SJCRH30 (cell line): ENCODE measurements at places on chromosomes 13 and 19. TPM values are rescaled to one million over a fixed set of nuclear protein-coding genes. Genes with fewer than 3 reads are reported as not detected.

DNA sequence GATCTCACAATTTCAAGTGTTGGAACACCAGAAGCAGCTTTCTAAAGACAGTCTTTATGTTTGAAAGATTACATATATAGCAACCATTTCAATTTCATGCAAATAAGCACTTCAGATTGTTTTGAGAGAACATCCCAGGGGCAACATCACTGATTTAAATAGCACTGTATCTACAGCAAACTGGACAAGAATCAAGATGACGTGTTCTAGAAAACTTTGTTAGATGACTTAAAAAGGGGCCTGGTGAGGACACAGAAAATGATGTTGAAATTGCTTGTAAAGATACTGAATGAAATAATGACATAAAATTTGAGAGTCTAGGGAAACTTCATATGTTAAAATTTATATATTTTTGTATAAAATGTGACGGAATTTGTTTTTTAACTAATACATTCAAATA, 277.1 kb downstream of the KLF12 start:
- H3K4me3 ChIP-seq = no peak overlapping the region
- H3K4me1 ChIP-seq = no peaks in the 10 kb centered on the region
- no peak overlapping the region for H3K27ac ChIP-seq
- DNase-seq = no peak

CEACAM4 gene
- not detected in 2 replicates for total RNA-seq

PRTN3 gene
- not detected in 2 replicates for total RNA-seq

- H3K27ac ChIP-seq = no peak overlapping the region
- H3K27me3 ChIP-seq = no peaks in the 10 kb centered on the region
- H3K4me1 ChIP-seq = no peaks in the 10 kb centered on the region
- no peak overlapping the region for H3K4me3 ChIP-seq
- DNase-seq = no peak
Measured at GRCh38 chr13:98419786-98420553, 156.9 kb downstream of the STK24 start.

PCDH9 gene
- 4.2 and 5.6 TPM in 2 replicates for total RNA-seq

- H3K27ac ChIP-seq = no peak overlapping the region
- no peaks in the 10 kb centered on the region for H3K4me1 ChIP-seq
- H3K36me3 ChIP-seq = no peaks in the 10 kb centered on the region; the same call in 1 of the 2 replicates
- peak; percentile 63 for DNase-seq
- H3K4me3 ChIP-seq = no peak overlapping the region
- no peaks in the 10 kb centered on the region for H3K27me3 ChIP-seq
Measured at GRCh38 chr13:43085545-43085944, 62.2 kb downstream of the DNAJC15 start.

DAND5 gene
- total RNA-seq = not detected in 2 replicates

- peak; percentile 96 for DNase-seq
- no peaks in the 10 kb centered on the region; the same call in none of the 2 replicates for H3K4me1 ChIP-seq
- peak within 1 kb of the TSS; percentile 83 for H3K4me3 ChIP-seq
- H3K27me3 ChIP-seq = no peaks in the 10 kb centered on the region
Measured at GRCh38 chr13:39037880-39038568, at the start of the genes NHLRC3 and PROSER1. TSS of gene NHLRC3 (plus strand) at chr13:39038456. CDS start at chr13:39038640, 184 bp downstream. TSS of gene PROSER1 (minus strand) at chr13:39038089. CDS start at chr13:39037242, 847 bp downstream.

SERTM1 gene
- 0.12 TPM in 1 of 2 replicates, not detected in the other for total RNA-seq

DNA sequence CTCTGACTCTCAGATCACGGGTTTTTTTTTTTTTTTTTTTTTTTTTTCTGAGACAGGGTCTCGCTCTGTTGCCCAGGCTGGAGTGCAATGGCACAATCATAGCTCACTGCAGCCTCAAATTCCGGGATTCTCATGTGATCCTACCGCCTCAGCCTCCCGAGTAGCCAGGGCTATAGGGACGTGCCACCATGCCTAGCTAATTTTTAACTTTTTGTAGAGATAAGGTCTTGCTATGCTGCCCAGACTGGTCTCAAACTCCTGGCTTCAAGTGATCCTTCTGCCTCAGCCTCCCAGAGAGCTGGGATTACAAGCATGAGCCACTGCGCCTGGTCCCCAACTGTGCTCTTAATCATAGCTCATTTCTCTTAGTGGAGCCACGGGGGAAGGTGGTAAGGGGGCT, 4.6 kb upstream of the GRAMD1A start:
- H3K27me3 ChIP-seq = no peaks in the 10 kb centered on the region
- no peak for DNase-seq
- H3K27ac ChIP-seq = no peak overlapping the region
- H3K36me3 ChIP-seq = no peaks in the 10 kb centered on the region
- no peak overlapping the region for H3K4me3 ChIP-seq

DNA sequence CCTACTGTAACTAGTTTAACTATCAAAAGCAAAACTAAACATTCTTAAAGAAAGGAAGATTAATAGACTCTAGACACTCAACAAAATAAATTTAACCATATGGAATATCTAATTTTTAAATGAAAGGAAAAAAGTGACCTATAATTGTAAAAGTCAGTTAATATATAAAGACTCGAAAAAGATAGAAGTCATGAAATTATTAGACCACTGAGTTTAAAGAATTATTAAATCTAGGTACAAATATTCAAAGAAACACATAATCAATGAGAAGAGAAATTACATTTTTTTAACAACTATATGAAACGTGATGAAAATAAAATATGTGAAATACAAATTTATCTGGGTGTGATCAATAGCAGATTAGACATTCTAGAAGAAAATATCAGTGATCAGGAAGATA, 706.8 kb upstream of the PCDH20 start:
- no peaks in the 10 kb centered on the region for H3K27me3 ChIP-seq
- H3K4me3 ChIP-seq = no peak overlapping the region
- H3K4me1 ChIP-seq = peaks cover 7% of the 10 kb centered on the region
- H3K27ac ChIP-seq = no peak overlapping the region

DNA sequence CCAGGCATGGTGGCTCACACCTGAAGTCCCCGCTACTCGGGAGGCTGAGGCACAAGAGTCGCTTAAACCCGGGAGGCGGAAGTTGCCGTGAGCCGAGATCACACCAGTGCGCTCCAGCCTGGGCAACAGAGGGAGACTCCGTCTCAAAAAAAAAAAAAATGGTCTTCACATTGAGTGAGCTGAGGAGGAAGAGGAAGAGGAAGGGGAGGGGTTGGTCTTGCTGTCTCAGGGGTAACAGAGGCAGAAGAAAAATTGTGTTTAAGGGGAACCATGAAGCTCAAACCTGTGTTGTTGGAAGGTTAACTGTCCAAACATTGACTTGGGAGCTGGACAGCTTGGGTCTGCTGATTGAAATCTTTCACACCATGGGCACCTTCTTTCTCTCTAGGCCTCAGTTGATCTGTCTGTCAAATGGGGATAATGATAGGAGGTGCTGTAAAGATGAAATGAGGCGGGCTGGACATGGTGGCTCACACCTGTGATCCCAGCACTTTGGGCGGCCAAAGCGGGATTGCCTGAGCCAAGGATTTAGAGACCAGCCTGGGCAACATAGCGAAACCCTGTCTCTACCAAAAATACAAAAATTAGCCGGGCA, 9.8 kb upstream of the SLC44A2 start:
- H3K36me3 ChIP-seq = no peaks in the 10 kb centered on the region
- H3K4me1 ChIP-seq = no peaks in the 10 kb centered on the region; the same call in 1 of the 2 replicates
- H3K27me3 ChIP-seq = no peaks in the 10 kb centered on the region
- DNase-seq = no peak

PSPC1 gene
- total RNA-seq = 82.5 and 85.2 TPM in 2 replicates

GRCh38 chr13:29260684-29261083, 334.8 kb downstream of the SLC7A1 start:
- no peak for DNase-seq
- H3K27ac ChIP-seq = no peak overlapping the region
- no peak overlapping the region for H3K4me3 ChIP-seq
- no peaks in the 10 kb centered on the region; the same call in 1 of the 2 replicates for H3K27me3 ChIP-seq
- no peaks in the 10 kb centered on the region for H3K36me3 ChIP-seq

ZNF823 gene
- total RNA-seq = 8.7 and 10.5 TPM in 2 replicates

DNA sequence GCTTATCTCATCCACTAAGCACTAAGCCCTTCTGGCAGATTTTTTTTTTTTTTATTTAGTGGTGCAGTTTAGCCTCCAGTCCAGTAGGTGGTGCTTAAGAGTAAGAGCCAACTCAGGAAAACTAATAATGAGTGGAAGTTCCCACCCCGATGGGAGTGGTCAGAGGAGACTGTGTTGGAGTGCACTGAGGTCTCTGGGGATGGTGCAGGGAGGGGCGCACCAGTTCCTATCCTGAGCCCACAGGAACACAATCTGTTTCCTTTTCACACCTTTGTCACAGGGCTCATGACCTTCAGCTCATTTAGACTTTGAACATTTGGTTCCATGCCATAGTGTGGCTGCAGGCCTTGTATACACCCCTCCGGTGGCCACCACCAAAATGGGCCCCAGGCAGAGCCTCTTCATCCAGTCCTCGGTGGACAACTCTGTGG, 367.4 kb downstream of the SPRY2 start:
- H3K4me3 ChIP-seq = no peak overlapping the region
- no peak overlapping the region for H3K27ac ChIP-seq
- H3K36me3 ChIP-seq = no peaks in the 10 kb centered on the region
- no peaks in the 10 kb centered on the region for H3K27me3 ChIP-seq
- DNase-seq = peak; percentile 44

- no peak overlapping the region for H3K27ac ChIP-seq
- no peak for DNase-seq
- no peaks in the 10 kb centered on the region for H3K4me1 ChIP-seq
- H3K4me3 ChIP-seq = no peak overlapping the region
- H3K27me3 ChIP-seq = no peaks in the 10 kb centered on the region
- H3K36me3 ChIP-seq = no peaks in the 10 kb centered on the region
Measured at GRCh38 chr13:51906581-51906980, 44.8 kb downstream of the CCDC70 start.

GAS6 gene
- 0.10 and 0.14 TPM in 2 replicates for total RNA-seq

GRCh38 chr13:77853703-77854102, 64.9 kb downstream of the EDNRB start:
- DNase-seq = peak; percentile 59
- H3K4me1 ChIP-seq = peaks cover 12% of the 10 kb centered on the region

DNA sequence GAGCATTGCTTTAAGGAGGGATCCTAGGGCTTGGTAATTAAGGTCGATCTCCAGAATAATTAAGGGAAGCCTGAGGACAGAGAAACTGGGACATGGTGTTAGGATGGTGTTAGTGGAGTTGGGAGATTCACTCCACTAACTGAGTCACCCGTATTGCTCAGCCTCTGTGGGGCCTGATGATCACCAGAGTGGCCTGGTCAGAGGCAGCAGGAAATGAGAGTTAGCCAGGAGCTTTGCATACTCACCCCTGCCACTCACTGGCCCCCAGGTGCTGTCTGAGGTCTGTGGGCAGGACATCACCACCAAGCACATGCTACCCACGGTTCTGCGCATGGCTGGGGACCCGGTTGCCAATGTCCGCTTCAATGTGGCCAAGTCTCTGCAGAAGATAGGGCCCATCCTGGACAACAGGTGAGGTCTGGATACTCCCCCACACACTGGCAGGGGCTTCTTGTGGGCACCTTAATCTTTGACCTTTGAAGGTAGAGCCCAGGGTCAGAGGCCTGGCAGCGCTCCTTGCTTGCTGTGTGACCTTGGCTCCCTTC, 32.1 kb downstream of the PPP2R1A start:
- 0 out of 2 replicates have a peak, but pooled peaks cover 2% of the 10 kb centered on the region for H3K4me1 ChIP-seq
- peaks cover 95% of the 10 kb centered on the region for H3K36me3 ChIP-seq
- H3K27ac ChIP-seq = no peak overlapping the region
- no peak overlapping the region for H3K4me3 ChIP-seq
- no peaks in the 10 kb centered on the region for H3K27me3 ChIP-seq

DNA sequence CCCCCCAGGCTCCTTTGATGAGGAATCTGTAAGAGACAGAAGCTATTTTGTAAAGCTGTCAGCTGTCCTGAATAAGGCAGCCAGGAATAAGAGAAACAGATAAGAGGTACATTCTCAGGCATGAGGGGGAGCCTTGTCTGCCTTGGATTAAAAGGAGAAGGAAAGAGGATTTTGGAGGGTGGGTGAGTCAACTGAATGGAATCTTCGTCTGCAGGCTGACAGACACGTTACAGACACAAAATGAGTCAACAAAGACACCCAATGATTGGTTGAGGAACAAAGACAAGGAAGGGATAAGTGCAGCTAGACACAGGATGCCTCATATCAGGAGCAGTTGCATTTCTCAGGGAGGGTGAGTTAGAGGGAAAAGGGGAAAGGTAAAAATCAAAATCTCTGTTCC, 162.5 kb downstream of the OLFM4 start:
- H3K27me3 ChIP-seq = no peaks in the 10 kb centered on the region
- peak; percentile 88 for DNase-seq
- H3K27ac ChIP-seq = peak overlapping the region; percentile 84
- H3K4me3 ChIP-seq = no peak overlapping the region
- H3K4me1 ChIP-seq = peaks cover 42% of the 10 kb centered on the region
